ENCODE measurements at places on chromosomes 16 and 17. TPM values are rescaled to one million over a fixed set of nuclear protein-coding genes. Genes with fewer than 3 reads are reported as not detected.

- no peak for DNase-seq
Observed at GRCh38 chr17:45942284-45942683, 47.9 kb downstream of the MAPT start.

GRCh38 chr16:81511371-81511770 is 66.8 kb downstream of the CMIP start:
- no peak for DNase-seq

DNA sequence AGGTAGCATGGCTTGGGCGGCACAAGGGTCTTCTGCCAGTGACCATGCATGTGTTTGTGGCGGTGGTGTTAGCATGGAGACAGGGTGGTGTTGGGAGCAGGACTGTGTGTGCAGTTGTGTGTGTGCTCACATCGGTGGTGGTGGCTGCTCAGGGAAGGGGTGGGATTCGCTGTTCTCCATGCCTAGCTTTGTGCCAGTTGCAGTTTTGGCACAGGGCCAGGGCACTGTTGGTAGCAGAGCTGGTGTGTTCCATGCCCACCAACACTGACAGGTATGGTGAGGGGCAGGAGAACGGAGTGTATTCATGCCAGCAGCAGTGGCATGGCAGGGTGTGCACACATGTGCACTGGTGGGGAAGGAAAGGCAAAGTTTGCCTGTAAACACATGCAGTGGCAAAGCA is 77.3 kb upstream of the TEKT1 start:
- no peak for DNase-seq

- DNase-seq: no peak
Observed at GRCh38 chr16:84766978-84767773, 52.6 kb upstream of the CRISPLD2 start.

DNA sequence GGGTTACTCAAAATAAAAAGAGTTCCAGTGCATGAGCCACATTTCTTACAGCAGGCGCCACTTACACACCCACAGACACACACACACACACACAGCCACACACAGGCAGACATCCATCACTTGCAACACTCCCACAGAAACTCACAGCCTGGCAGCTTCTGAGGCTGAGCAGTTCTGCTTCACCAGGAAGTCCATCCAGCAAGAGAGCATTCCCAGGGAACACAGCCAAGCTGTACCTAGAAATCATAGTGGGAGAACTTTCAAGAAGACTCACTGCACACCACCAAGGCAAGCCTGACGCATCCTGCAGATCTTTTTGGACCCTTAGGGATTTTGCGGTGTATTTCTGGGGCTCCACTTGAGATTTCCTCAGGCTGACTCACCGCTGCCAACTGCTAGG is 140.9 kb upstream of the WSB1 start:
- no peak for DNase-seq

EVPL gene
- total RNA-seq: 1.1 TPM

DNA sequence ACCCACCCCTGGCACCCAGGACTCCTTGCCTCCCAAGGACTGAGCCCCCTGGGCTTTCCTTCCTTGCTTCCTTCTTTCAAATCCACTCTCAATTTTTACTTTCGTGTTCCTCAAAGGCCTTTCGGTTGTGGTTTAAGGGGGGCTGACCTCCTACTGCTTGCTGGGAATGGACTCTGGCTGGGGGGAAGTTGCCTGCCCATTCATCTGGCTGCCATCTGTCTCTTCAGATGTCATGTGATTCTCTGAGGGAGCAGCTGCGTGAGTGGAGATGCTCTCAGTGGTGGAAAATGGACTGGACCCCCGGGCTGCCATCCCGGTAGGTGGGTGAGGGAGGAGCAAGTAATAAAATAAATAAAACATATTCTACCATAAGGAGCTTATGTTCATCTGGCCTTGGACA is 93.8 kb upstream of the RPRML start:
- DNase-seq: no peak

DNA sequence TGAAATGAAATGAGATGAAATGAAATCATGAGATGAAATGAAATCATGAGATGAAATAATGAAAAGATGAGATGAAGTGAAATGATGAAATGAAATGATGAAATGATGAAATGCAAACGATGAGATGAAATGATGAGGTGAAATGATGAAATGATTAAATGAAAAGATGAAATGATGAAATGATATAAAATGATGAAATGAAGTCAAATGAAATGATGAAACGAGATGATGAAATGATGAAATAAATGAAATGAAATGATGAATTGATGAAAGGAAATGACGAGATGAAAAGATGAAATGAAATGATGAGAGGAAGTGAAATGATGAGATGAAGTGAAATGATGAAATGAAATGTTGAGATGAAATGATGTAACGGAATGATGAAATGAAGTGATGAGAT is 595.6 kb downstream of the TP53TG3F start:
- no peak for DNase-seq

DNA sequence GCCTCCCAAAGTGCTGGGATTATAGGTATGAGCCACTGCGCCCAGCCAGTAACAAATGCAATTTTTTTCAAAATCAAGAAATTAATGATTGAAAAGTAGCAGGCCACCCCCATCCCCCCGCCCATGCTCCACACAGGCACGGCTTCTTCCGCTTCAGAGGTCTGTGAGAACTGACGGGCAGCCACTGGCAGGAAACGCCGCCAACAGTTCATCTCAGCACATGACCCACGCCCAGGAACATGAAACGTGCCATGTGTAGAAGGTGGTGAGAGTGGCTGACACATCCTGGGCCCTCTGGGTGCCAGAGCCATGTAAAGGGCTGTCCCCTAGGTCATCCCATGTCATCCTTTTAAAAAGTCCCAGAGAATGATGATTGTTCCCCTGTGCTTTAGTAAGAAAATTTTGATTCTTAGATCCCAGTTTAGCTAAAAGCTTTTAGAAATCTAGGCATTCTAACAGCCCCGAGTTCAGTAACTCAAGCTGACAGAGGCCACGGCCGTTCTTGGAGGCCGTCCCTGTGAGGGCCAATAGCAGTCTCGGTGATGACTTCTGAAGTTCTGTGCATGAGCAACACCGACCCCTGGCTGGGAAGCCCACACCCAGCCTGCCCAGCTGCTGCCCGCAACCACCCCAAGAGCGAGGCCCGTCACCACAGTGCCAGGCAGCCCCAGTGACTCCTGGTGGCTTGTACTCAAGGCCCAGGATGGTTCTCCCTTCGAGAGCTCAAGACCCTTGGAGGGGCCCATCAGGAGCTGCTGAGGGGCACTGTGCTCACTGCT is 52.1 kb downstream of the KLHDC4 start:
- DNase-seq: peak; percentile 56

TSR1 gene
- total RNA-seq: 40.7 TPM

GRCh38 chr17:57860414-57860999 is 10.7 kb upstream of the MRPS23 start:
- DNase-seq: no peak

SCNN1B gene
- total RNA-seq: not detected

GRCh38 chr16:89189358-89190025 is 10.8 kb downstream of the SLC22A31 start:
- no peak for DNase-seq

DNA sequence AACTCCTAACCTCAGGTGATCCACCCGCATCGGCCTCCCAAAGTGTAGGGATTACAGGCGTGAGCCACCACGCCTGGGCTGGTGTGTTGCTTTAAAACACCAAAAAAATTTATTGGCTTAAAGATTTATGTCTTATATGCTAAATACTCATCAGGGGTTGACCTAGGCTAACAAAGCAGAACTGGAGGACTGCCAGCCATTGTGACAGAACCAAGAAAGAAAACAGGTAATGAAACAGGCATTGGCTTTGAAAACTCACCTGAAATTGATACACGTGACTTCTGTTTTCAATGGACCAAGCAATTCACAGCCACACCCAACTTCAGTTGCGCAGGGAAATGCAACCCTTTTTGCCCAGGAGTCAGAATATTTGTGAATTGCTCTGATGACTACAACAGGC is 4.9 kb upstream of the PHAF1 start:
- no peak for DNase-seq

DNA sequence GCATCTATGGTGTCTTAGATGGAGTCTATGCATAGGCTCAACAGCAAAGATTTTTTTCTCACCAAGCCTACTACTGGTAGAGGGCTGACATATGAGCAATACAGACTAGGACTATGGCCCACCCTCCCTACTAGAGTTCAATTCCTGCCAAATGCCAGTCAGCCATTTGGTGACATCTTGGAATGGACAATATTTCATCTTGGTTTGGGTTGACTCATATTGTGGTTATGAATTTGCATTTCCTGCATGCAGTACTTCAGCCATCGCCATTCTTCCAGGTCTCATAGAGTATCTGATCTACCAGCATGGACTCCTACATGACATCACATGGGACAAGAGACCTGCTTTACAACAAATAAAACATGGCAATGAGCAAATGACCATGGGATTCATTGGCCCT is 778.1 kb upstream of the SOX9 start:
- no peak for DNase-seq

- DNase-seq: no peak
Observed at GRCh38 chr16:21990381-21990944, 10.5 kb downstream of the PDZD9 start.

DNA sequence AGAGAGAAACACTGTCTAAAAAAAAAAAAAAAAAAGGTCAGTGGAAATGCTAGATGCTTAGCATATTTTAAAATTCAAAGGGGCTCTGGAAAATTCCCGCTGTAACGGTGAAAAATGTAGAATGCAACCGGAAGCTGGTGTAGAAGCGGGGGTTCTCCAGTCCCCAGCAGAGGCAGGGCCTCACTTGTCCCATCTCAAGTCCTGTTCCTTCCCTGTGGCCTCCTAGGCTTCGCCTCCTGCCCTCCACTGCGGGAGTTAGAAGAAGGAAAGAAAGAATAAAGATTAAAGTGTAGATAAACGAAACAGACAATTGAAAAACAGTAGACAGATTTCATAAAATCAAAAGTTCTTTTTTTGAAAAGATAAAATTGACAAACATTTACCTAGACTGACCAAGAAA is 14.8 kb upstream of the ZNF287 start:
- no peak for DNase-seq

- DNase-seq: no peak
Observed at GRCh38 chr17:12591021-12591735, 74.5 kb upstream of the MYOCD start.

PLD6 gene
- total RNA-seq: 12.1 TPM

- no peak for DNase-seq
Observed at GRCh38 chr16:50372611-50373344, 4.0 kb upstream of the BRD7 start.

- DNase-seq: no peak
Observed at GRCh38 chr16:20798364-20798763, 7.9 kb downstream of the ERI2 start.

TAT gene
- not detected for total RNA-seq

GRCh38 chr17:9204637-9205329 is 183.5 kb downstream of the NTN1 start:
- DNase-seq: no peak

ZACN gene
- total RNA-seq: 0.27 TPM

DNA sequence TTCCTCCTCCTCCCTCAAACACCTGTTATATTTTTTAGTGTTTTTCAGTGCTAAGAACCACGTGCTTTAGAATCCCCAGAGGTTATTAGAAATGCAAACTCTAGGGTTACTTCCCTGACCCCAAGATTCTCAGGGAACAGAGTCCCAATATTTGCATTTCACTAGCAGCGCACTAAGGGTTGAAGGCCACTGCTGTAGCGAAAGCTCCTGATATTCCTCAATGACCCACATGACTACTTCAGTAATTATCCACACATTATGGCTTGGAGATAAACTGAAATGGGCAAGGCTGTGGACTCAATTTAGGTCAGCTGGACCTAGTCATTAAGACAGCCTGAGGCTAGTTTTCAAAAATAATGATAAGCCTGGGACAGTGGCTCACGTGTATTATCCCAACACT is 78.5 kb upstream of the BCAR1 start:
- no peak for DNase-seq

GRCh38 chr17:17741349-17742023 is 60.2 kb downstream of the RAI1 start:
- no peak for DNase-seq

DNA sequence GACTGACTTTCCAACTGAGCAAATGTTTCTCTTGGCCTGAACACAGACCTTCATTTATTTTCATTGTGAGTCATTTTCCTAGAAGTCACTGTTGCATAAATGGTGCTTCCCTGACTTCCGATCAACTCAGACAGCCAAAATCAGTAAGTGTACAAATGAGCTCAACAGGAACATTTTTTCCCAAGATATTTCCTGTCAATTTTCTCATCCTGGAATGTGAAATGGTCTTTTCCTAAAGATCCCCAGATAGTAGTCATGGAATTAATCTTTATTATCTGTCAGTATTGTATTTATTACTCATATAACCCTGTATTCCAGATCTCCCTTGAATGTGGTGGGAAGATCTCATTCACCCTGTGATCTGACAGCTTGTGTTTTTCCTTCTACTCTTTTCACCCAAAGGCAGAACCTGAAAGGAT is 360.3 kb upstream of the KIF2B start:
- no peak for DNase-seq

OTOA gene
- total RNA-seq: 0.16 TPM

GRCh38 chr17:15239491-15239890 is 25.6 kb downstream of the PMP22 start:
- DNase-seq: no peak

MMD gene
- total RNA-seq: 6.6 TPM

- peak; percentile 72 for DNase-seq
Observed at GRCh38 chr17:65039336-65039988, 17.1 kb downstream of the GNA13 start.

MRM1 gene
- 13.3 TPM for total RNA-seq

GRCh38 chr16:1654505-1655268 is 23.4 kb upstream of the JPT2 start:
- no peak for DNase-seq

FOXL1 gene
- total RNA-seq: not detected

BLTP2 gene
- total RNA-seq: 161 TPM

DNA sequence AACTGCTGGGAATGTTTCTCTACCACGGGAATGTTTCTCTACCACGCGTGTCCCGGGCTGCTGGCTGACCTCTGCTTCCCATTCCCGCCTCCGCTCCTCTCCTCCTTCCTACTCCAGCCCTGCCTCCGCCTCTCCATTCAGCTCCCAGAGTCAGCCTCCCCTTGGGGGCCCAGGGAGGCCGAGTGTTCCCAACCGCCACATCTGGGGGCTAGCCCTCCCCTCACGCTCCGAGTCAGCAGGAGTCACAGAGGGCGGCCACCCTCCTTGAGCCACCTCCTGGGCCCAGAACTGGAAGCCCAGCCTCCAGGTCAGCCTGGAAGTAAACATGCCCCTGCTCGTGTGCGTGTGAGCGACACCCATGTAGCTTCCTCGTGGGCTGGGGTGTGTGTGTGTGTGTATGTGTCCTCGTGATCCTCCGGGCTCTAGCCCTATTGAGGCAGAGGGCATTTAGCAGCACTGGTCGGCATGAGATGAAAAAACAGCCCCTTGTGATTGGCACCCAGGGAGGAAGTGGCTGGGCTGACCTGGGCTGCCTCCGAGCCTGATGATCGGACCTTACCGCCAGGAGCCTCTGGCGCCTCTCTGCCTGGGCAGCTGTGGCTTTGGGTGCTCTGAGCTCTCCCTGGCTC is 7.3 kb downstream of the CYGB start:
- no peak for DNase-seq

All from naive thymus-derived CD4-positive, alpha-beta T cell (primary cell).